ENCODE measurements at places on chromosomes 5 and 9. TPM values are rescaled to one million over a fixed set of nuclear protein-coding genes. Genes with fewer than 3 reads are reported as not detected.

The ASTN2 gene
- 6.2 TPM for total RNA-seq

GRCh38 chr9:120257483-120257882, 322.5 kb downstream of the CDK5RAP2 start:
- no peak for DNase-seq

The IL9 gene
- total RNA-seq: not detected

GRCh38 chr9:102669220-102669619, 325.9 kb upstream of the CYLC2 start:
- no peak for DNase-seq

The PCAT7 gene
- 2.5 TPM for total RNA-seq

The CDC20B gene
- not detected for total RNA-seq

The AGXT2 gene
- total RNA-seq: not detected

The HTR4 gene
- not detected for total RNA-seq

- no peak for DNase-seq
These were observed 150.2 kb upstream of the KLF9 start for GRCh38 chr9:70564468-70565335.

The TEX48 gene
- total RNA-seq: not detected

The CHSY3 gene
- 1.7 TPM for total RNA-seq

- DNase-seq: no peak
These were observed 1107.8 kb upstream of the SEMA6A start for GRCh38 chr5:117682416-117682815.

- no peak for DNase-seq
These were observed 3.7 kb downstream of the PCDHGA12 start for GRCh38 chr5:141434006-141434405.

DNA sequence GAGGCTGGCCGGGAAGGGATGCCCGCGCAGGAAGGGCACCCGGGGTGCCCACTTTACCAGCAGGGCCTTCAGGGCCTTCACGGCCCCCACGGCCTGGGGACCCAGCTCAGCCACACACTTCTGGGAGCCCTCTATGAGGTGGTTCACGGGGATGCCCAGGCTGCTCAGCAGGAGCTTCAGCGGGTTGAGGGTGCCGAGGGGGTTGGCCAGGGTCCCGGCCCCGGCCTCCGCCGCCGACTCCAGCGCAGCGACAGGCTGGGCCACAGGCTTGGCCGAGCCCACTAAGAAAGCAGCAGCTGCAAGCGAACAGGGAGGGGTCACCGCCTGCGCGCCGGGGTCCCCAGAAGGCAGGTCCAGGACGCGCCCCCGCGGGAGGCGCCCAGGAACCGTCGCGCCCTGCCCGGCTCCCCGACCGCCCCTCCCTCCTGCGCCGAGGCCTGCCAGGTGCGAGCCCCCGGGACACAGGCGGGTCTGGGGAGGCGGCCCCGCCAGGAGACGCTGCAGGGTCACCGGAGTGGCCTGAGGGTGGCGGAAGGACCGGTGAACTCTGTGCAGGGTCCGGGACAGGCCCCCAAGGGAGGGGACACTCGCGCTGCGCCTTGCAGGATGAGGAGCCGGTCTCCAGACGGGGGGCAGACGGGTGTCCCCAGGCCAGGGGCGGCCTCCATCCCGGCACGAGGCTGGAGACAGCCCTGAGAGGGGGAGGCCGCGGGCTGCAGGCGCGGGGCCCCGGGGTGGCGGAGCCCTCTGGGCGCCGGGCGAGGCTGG, 572 bp downstream of the SCGB3A1 start:
- no peak for DNase-seq

- DNase-seq: no peak
These were observed 143.5 kb downstream of the OLFM1 start for GRCh38 chr9:135230817-135231520.

DNA sequence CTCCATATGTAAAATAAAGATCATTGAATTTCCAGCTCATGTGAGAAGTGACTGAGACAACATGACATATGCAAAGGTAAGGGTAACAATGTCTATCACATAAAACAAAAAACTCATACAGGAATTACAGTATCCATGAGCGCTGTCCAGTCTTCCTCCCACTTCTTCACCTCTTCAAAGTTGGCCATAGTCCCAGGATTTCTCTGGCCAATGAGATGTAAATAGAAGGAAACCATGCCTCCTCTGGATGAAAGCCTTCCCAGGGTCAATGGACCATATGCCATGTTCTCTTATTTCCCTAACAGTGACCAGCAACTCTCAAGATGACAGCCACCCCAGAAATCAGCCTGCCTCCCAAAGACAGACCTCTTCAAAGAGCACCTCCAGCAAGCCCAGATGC, 75.5 kb downstream of the SEMA5A start:
- DNase-seq: no peak

The GABRB2 gene
- total RNA-seq: not detected

The AOPEP gene
- total RNA-seq: 23.1 TPM
